ENCODE measurements at places on chromosomes 3 and 15.

- DNase-seq, result no peak
Measured at GRCh38 chr3:38101811-38102443, 35.0 kb downstream of the ACAA1 start.

DNA sequence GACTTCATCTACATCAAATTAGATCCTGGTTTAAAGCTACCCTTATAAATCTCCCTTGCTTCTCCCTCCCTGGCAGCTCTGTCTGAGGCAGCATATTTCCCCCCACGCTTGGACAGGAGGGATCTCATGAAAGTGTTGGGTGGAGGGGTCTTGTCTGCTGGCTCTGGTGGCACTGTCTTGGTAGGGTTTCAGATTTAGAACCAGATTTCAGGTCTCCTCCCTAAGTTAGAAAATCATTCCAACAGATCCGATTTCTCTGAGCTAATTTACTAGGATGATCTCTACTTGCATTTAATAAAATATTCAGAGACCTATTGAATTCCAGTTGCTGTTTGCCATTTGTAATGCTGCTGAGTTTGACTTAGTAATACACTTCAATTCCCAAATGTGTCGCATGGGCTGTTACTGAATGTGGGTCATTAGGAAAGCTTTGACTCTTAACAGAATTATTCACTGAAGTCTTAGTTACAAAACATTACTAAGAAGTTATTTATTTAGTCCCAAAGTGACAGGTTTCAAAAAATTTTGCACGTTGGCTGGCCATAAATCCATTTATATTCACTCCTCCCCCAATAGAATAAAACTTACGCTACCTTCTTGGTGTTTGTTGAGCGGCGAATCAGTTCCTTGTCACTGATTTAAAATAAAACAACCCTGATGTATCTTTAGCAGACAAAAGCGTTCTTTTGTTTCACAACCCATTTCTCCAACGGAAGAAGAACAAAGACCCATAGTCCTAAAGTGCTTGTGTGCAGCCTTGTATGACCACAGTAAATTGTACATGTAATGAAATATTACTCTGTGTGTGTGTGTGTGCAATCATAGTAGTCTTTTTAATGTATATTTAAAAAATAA is 84.5 kb downstream of the TRAK1 start:
- no peak for DNase-seq

DNA sequence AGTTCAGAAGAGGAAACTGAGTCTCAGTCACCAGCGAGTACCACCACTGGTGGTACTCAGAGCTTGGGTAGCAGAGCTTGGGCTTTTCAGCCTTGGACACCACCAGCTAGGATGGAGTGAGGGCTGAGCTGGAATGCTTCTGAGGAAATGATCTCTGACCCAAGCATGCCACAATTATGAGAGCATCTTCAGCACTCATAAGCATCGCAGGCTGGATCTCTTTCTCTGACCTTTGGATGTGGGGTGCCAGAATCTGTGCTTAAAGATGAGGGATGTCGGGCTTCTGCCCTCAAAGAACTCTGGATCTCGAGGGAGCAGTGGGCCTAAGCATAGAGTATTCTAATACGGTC is 36.4 kb downstream of the ZNF710 start:
- DNase-seq, result no peak

DNA sequence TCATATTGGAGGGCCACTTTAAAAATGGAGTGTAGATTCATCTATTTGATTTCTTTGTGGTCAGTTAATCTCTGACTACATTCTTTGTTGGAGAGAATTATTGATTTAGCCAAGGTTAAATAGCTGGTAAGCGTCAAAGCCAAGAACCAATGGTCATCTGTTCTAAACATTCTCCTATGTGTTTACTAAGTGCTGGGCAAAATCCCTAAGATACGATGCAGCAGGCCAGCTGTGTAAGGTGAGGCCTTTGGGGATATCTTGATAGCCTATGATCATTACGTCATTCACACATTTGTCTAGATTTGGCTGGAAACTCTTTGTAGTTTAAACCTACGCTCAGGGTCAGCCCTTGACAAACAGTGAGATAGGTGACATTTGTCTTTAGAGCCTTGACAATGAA is 236.2 kb downstream of the NR1D2 start:
- DNase-seq, result no peak

GRCh38 chr3:98359993-98360675 is 6.5 kb downstream of the OR5K4 start:
- DNase-seq, result no peak

DNA sequence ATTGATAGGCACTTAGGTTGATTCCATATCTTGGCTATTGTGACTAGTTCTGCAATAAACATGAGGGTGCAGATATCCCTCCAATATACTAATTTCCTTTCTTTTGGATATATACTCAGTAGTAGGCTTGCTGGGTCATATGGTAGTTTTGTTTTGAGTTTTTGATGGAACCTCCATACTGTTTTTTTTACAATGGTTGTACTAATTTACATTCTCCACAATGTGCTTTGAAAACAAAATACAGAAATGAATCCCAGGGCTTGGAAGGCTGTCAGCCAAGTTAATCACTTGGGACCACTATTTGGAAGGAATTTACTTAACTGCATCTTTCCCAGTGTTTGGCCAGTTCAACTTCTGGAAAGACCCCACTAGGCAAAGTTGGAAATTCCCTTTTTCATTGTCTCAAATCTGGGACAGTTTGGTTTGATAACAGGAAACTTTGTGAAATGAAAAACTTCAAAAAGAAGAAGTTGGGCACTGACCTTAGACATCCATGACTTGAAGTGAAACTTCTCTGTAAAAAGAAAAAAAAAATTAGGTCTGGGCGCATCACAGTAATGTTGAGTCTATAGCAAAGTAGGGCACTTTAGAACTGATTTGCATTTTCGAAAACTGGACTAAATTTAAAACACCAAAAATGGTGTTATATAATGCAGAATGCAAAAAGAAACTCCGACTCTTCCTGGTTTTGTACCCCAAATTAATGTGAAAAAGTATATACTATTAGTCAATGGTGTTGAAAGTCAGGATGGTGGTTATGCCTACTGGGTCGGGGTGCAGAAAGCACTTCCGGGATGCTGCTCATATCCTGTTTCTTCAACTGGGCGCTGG is 6.0 kb downstream of the CTSH start:
- DNase-seq, result no peak

GRCh38 chr15:77836121-77836692 is 203.5 kb upstream of the LINGO1 start:
- DNase-seq, result peak; percentile 69

- DNase-seq, result no peak
Measured at GRCh38 chr15:58240191-58240932, 102.2 kb downstream of the AQP9 start.

- DNase-seq, result no peak
Measured at GRCh38 chr3:8279476-8279875, 222.1 kb upstream of the LMCD1 start.

DNA sequence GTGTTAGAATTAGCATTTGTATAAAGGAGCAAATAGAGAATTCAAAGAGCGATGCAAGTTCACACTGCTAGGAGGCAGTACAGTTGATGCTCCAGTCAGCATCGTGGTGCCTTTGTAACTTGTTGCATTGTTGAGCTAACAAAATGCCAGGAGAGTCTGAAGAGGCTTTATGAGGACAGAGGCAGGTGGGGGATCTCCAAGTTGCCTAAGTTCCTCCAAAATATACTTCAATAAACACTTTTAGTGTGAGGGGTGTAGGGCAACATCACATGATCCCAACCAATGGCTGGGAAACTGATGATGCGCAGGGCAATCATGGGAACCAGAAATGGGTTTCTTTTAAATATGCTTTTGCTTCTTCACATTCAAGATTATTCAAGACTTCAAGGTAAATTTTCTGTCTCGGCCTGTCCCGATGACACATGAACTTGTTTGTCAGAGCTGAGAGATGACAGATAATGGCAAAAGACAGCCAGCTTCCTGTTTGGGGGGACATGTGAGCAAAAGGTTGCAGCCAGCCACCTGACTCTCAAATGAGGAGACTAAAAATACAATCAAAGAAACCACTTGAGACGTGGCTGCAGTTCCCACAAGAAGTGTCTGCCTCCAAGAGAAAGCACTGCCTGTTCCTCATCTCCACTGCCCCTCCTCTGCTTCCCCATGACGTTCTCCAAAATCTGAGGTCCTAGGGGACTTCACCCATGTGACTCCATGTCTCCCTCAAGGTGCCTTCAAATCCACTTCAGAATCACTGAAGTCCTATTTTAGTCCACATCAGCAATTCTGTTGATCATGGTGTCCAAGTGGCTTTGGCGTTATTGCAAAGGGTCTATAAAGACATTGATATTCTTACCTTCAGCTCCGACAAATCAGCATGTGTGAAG is 39.3 kb downstream of the KLHL6 start:
- DNase-seq, result no peak

DNA sequence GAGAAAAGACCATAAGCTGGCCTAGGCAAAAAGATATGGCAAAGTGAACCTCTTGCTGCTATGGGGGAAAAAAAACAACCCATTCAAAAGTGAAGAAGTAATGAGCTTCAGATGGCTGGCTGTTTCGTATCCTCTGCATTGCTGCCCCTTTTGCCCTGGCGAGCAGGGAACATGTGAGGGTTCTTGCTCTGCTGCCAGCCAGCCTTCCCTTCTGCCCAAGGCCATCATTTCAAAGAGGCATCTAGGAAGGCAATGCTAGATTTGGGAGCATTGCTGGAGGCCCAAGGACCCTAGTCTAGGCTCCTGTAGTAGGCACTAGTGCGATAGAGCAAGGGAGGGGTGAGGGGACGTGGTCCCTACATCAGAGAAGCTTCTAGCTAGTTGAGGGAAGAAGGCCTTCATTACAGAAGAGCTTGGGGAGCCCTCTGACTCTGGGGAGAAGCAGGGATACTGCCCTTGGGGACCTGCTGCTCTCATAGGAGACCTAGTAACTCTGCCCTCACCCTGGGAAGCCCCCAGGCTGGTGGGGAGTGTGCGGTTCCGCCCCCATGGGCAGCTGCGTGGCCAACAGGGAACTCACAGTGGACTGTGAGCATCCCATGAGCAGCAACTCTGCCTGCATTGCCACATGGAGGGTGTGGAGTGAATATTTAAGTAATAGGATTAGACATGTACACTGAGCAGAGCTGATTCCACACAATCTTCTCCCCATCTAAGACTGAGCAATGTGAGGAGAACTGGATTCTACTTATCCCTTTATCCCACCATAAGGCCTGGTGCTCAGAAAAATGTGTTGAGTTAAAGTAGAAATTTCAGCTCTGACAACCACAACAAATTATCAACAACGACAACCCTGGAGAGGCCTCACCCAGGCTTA is 21.3 kb downstream of the ITGA11 start:
- DNase-seq, result no peak

- no peak for DNase-seq
Measured at GRCh38 chr3:121976727-121977126, 45.3 kb downstream of the ILDR1 start.

DNA sequence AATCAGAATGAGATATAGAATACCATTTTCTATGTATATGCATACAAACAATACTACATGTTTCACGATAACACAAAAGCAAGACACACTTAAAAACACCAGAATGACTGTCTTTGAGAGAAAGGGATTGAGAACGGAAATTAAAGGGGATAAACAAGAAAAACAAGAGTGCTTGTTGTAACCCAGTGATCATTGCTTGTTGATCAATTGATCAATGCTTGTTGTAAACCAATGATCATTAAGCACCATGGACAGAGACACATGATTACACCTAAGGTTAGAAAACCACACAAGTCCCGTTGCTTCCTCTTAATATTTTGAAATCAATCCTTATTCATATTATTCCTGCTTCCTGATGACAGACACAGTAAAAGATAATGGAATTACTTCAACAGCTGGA is 1.1 kb upstream of the OR4F15 start:
- no peak for DNase-seq

GRCh38 chr3:28989646-28990089 is 291.2 kb upstream of the RBMS3 start:
- no peak for DNase-seq

GRCh38 chr15:39243396-39243795 is 337.5 kb upstream of the THBS1 start:
- no peak for DNase-seq

GRCh38 chr3:42080453-42080872 is 10.7 kb upstream of the TRAK1 start:
- DNase-seq, result no peak

DNA sequence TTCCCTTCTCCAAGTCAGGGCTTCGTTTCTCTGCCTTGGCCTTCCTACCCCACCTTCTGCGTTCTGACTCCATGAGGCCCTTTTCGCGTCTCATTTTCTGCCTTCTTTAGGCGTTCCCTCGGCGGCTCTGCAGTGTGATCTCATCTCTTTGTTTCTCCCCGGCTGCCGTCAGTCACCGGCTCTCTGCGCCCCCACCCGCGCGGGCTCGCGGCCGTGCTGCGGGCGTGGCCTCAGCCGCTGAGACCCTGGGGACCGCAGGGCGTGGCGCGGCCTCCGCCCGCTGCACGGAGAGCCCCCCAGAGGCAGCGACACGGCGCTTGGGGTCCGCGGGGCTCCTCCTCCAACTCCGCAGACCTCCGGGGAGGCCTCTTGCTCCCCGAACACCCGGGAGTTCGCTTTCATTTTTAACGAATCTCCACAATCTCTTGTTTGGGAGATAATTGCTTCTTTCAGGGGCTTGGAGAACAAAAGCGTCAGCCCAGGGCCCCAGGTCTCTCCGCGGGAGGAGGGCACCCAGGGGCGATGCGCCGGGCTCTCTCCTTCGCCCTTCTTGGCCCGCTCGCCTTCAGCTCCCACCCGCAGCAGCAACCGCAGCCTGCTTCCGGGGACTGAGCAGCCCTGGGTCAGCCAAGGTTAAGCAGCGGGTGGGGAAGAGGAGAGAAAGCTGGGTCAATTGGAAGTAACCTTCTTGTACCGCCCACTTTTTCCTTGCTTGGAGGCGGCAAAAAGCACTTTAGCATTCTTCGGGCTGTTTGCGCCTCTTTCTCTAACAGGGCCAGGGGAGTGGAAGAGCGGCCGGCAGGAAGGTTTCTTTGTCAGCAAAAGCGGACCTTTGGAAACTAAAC is 35.2 kb downstream of the GAP43 start:
- peak; percentile 66 for DNase-seq

DNA sequence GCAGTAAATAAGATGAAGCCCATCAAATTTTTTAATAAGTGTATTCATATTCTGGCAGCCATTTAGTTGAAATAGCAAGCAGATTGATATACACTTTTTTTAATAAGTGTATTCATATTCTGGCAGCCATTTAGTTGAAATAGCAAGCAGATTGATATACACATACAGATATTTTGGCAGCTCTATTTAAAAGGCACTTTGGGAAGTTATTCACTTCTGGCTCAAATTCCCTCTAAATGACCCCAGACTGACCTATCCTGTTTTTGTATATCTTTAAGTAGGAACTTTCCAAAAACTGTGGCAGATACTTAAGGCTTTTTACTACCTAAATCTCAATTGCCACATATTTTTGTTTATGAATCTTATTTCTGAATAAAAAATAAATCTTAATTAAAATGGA is 122.3 kb downstream of the PLD1 start:
- no peak for DNase-seq
